Smooth muscle cell of bladder (primary cell): ENCODE measurements at places on chromosomes 7 and 10. TPM values are rescaled to one million over a fixed set of nuclear protein-coding genes. Genes with fewer than 3 reads are reported as not detected.

EPC1 gene
- total RNA-seq = 21.0 and 21.4 TPM in 2 replicates

PCLO gene
- total RNA-seq = under 0.01 TPM in 2 replicates

DENND2A gene
- total RNA-seq = 15.6 and 37.5 TPM in 2 replicates

OGDHL gene
- 0.14 and 0.46 TPM in 2 replicates for total RNA-seq

SH2D4B gene
- total RNA-seq = not detected in 2 replicates

GPR15LG gene
- total RNA-seq = not detected in 2 replicates

SNCG gene
- 16.5 and 23.8 TPM in 2 replicates for total RNA-seq
